ENCODE measurements at places on chromosomes 7 and 10.
A peak's percentile ranks its signal among the peaks of the same experiment; 100 is the strongest.

DNA sequence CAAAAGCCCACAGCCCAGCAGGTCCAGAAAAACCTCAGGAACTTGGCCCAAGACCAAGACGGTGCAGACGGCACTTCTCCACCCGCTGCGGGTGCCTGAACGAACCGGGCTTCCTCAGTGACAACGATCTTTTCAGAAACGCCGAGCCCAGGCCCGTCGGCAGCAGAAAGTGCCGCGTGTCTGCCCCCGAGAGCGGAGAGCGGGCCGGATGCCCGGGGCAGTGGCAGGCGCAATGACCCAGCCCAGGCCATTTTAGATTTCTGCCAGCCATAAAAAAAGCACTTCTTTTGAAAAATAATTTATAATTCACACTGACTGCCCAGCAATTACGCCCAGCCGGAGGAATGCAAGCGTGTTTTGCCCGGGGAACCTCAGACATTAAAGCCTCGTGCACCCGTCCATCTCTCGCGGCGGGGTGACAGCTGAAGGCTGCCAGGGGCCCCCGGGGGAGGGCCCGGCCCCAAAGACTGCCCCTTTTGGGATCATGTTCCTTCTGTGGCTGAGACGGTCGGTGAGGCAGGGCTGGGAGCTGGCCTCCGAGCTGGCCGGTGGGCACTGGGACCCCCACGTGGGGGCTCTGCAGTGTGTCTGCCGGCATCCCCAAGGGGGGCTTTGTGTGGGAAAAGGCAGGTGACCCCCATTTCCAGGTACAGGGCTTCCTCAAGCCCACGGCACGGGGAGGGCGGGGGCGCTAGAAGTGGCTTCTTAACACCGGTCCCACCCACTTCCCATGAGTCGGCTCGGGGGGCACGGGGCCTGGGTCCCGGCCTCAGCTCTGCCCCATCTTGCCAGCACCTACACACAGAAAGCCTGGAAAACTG, 71.3 kb upstream of the PDGFA start:
- no peak for DNase-seq

GRCh38 chr10:70175516-70175915, 5.2 kb upstream of the SAR1A start:
- no peak for DNase-seq

DNA sequence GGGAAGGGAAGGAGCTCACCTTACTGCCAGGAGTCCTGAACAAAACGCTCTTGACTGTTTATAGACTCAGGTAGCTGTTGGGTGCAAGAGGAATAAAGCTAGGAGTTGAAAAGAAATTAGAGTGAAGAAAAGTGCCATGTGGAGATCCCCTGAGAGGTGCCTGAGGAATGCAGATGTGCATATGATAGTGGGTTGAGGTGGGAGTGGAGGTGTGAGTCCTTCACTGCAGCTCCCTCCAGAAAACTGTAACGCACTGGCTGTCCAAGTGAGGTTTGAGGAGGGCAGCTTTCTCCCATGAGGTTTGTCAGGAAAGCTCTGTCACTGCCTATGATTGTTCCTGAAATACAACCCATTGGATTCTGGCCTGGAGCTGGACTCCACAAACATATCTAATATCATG, 904.8 kb upstream of the POT1 start:
- DNase-seq, result no peak

DNA sequence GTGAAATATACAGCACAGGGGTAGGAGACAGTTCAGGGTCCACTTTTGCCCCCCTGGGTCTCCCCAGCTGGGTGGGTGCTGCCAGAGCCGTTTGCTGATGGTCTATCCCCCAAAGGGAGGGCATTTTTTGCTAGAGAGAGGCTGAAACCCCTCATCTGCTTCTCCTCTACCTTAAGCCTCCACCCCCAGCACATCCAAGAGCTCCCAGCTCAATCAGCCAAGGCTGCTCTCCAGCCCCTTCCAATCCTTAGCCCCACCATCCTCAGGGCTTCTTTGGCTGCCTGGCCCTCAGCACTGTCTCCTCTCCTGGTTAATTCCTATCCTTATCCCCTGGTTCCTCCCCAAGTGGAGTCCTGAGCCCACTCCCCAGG, 153.1 kb downstream of the AOAH start:
- no peak for DNase-seq

GRCh38 chr7:37516664-37517063, 68.0 kb upstream of the ELMO1 start:
- DNase-seq, result no peak

GRCh38 chr7:55303220-55303619, 61.9 kb upstream of the LANCL2 start:
- DNase-seq, result no peak

GRCh38 chr7:156773966-156774365, 119.0 kb downstream of the LMBR1 start:
- DNase-seq, result peak; percentile 54

GRCh38 chr10:47023237-47024045, 112.2 kb downstream of the PTPN20 start:
- no peak for DNase-seq

GRCh38 chr10:70726909-70727495, 54.7 kb downstream of the ADAMTS14 start:
- no peak for DNase-seq

GRCh38 chr7:139854803-139855497, 25.9 kb downstream of the TBXAS1 start:
- DNase-seq, result no peak

- no peak for DNase-seq
These were observed 2.1 kb downstream of the ADIRF start for GRCh38 chr10:86970162-86970981.

- no peak for DNase-seq
These were observed 59.4 kb downstream of the USP6NL start for GRCh38 chr10:11551916-11552602.

DNA sequence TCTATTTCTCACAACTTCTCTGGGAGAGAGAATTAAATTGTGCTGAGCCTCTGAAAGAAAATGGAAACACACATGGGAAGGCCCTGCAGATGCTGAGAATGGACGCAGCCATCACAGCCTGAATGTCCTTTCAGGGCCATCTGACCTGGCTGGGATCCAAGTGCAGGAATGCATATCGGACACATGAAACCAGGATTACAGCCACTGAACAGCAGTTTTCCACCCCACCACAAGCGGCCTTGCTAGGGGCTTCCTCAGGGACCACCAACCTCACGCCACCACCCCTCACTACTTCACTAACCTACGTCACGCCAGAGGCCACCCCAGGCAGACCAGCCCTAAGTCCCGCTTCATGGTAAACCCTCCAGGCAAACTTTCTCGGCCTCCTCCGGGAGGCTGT, 103.3 kb downstream of the DIP2C start:
- no peak for DNase-seq

GRCh38 chr7:91846436-91846835, 34.1 kb downstream of the MTERF1 start:
- DNase-seq, result no peak

DNA sequence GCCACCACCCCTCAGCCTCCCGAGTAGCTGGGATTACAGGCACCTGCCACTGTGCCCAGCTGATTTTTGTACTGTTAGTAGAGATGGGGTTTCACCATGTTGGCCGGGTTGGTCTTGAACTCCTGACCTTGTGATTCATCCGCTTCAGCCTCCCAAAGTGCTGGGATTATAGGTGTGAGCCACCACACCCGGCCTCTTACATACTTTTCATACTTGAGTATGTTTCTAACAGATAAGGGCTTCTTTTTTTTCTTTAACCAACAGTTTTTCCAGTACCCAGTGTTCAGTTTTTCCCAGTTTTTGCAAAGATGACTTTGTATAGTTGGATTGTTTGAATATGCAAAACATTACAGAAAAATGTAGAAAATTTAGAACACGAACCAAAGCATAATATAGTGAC, 7.7 kb downstream of the EIF4H start:
- no peak for DNase-seq

DNA sequence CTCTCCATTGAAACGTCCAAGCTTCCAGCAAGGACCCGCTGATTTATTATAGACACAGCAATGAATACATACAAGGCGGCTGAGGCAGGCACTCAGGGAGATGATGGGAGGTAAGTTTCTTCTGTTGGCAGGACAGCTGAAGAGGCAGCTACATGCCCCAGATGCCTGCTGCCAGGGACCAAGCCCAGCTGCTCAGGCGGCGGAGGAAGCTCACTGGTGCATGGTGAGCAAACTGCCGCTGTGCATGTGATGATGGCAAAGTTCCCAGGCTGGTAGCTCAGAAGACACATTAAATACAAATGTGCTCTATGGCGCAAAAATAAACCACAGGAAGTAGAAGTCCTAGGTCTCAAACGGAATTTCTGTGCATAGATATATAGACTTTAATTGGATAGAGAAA, 2.3 kb downstream of the DNTT start:
- DNase-seq, result peak; percentile 93

DNA sequence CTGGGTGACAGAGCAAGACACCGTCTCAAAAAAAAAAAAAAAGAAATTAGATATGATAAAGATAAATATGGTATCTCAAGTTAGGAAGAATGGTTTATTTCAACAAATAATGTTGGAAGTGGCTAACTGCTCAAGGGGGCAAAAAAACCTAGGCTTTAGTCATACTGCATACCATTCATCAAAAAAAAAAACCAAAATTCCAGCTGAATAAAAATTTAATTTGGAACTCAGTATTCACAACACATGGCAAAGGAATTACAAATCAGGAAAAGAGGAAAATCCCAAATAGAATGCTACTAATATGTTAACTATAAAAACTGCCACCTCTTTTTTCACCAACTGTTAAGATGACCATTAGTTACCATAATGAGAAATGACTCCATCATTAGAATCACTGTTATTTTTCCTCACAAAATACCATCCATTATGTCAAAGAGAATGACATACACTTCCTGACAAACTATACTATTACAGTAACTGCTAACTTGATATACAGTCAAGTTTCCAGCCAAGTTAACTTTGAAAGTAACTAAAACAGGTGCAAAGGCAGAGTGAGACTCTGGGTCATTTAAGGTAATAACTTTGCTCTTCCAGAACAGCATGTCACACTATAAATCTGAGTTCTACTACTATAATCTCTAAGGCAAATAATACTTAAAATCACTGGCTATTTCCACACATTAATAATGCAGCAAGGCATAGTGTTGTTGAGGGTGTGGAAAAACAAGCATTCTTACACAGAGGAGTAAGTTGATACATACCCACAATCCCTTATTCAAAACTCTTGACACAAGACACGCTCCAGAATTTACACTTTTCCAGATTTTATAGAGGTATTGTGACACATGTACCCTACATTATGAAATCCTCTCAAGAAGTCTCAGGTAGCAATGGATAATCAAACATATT, 10.2 kb downstream of the KBTBD2 start:
- no peak for DNase-seq

GRCh38 chr7:24572016-24572392, 1.2 kb upstream of the PALS2 start:
- peak; percentile 19 for DNase-seq

DNA sequence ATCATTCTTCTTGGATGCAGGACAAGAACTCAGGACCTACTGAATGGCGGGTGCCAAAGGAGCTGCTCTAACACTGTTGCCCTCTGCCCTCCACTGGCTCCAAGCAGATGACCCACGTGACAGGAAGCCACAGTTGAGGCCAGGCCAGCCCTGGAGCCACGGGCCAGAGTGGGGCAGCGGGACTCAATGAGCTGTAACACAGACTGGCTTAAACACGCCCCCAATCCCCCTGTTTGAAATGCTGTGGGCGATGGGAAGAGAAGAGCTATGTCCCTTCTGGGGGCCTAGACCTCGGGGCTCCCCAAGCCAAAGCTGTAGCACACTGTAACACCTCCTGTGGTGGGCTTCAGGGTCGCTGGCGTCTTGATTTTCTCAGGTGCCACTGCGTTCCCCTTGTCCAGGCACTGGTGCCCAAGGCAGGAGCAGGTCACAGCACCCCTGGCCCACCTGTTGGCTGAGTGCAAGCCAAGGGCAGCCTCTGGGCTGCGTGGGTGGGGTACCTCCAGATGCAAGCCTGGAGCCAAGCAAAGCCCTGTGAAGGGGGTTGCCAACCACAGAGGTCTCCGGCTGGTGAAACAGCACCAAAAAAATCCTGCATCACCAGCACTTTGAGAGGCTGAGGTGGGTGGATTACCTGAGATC, 18.6 kb upstream of the ZMIZ2 start:
- DNase-seq, result no peak

GRCh38 chr7:17983221-17984062, 43.1 kb upstream of the SNX13 start:
- DNase-seq, result no peak

- no peak for DNase-seq
These were observed 40.2 kb upstream of the RSU1 start for GRCh38 chr10:16857419-16857818.

DNA sequence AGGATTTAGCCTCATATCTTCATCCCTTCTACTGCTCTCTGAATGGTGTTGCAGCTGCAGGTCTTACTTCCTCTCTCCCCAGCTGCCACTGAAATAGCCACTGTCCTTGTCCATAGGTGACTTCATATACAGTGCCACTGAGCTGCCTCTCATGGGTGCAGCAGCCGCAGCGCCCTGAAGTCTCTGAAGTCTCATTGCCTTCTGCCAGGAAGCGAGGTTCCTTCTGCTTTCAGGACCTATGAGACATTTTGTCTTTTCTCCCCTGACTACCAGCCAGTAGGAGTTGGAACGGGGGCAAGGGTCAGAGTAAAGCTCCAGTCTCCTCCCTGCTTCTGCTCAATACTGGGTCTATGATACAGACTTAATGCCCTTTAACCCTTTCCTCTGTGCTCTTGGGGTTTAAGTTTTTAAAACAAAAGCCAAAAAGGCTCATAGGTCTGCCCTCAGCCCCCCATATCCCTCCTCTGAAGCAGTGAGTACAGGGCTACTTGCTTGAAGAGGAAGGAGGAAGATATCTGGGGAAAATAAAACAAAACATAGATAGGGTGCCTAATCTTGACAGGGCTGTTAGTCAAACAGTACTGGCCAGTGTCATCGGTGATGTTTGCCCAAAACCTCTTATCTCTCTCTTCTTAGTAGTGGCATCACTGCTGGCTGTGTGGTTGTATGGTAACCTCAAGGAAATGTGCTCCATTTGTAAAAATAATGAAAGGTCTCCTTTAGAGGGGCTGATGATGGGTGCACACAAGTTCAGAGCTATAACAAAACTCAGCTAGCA, 7.1 kb downstream of the PLCE1 start:
- no peak for DNase-seq

GRCh38 chr10:77606751-77607150, 30.9 kb downstream of the KCNMA1 start:
- DNase-seq, result no peak

- no peak for DNase-seq
These were observed 71.3 kb downstream of the MYOF start for GRCh38 chr10:93410697-93411348.

- no peak for DNase-seq
These were observed 70.6 kb upstream of the PIK3CG start for GRCh38 chr7:106794276-106795083.

DNA sequence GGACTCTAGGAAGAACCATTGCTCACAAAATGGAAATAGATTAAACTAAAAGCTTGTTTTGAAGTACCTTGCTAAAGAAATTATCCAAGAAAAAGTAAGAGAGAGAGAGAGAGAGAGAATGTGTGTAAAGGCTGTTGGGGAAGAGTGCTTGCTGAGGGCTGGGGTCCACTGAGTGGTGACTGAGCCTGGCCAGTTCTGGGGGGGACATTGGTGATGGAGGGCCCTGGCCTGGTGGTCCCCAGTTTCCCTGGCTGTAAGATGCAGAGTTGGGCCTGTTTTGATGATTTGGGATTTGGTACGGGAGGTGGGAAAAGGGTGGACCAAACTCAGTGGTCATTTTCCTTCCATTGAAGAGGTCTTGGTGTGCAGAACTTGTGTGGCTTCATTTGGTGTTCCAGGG, 880 bp downstream of the RAMP3 start:
- DNase-seq, result no peak

GRCh38 chr10:98569853-98570252, 123.1 kb upstream of the HPS1 start:
- DNase-seq, result no peak

GRCh38 chr7:53111031-53111430, 75.6 kb downstream of the POM121L12 start:
- DNase-seq, result no peak

- no peak for DNase-seq
These were observed 51.6 kb upstream of the MGMT start for GRCh38 chr10:129415215-129416140.
